ENCODE measurements at places on chromosomes 7 and 10. TPM values are rescaled to one million over a fixed set of nuclear protein-coding genes. Genes with fewer than 3 reads are reported as not detected.

Gene TAS2R3
- not detected for polyA plus RNA-seq

Gene GIMAP7
- 39.3 TPM for polyA plus RNA-seq

Gene GPRIN2
- not detected for polyA plus RNA-seq

GRCh38 chr7:18570890-18571478 lies 75.4 kb downstream of the HDAC9 start:
- DNase-seq, result no peak

GRCh38 chr10:118035354-118036005 lies 11.3 kb downstream of the RAB11FIP2 start:
- DNase-seq, result no peak

GRCh38 chr10:91022390-91022789 lies 101.5 kb upstream of the ANKRD1 start:
- DNase-seq, result no peak

- DNase-seq, result no peak
These were observed 12.3 kb downstream of the ESYT2 start for GRCh38 chr7:158816995-158817394.
